Heart right ventricle (tissue), 16 donors: ENCODE measurements at places on chromosomes 5 and 9. TPM values are rescaled to one million over a fixed set of nuclear protein-coding genes. Genes with fewer than 3 reads are reported as not detected.
A peak's percentile ranks its signal among the peaks of the same experiment; 100 is the strongest.

HTR4 gene
- total RNA-seq, result 0.40 TPM

DNA sequence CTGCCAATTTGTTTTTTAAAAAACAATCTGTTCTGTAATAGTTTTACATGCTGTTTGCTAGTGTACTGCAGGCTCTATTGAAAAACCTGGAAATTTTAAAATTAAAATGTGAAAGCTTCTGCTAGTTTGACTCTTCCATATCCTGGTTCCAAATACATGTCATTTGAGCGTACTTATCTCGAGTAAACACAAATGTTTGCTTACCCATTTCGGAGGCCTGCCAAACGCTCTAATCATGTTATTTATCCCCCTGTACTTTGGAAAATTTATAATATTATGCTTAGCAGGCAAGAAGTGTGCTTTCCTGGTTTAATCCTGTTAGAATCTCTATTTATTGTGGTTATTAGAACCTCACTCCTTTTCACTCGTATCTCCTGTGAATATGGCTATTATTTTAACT, 476.8 kb upstream of the CYLC2 start:
- no peak for DNase-seq

SEMA4D gene
- total RNA-seq, result 19.6 TPM

- DNase-seq, result no peak
These were observed 61.4 kb downstream of the SMIM23 start for GRCh38 chr5:171847026-171847425.

DNA sequence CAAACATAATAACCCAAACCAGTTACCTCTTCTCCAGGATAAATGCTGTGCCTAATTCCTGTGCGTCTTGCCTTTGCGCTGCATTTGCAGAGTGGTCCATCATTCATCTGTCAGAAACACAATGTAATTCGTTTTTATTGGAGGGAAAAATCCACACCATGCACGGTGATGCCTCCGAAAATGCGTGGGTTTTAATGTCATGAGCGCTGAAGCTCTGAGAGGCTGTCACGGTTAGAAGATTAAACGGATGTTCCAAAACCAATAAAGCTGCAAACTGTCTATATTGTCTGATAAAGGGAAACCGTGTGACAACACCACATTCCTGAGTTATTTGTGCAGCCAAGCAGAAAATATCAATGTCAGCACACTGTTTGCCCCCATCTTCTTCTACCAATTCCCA, 27.4 kb downstream of the DROSHA start:
- DNase-seq, result no peak

DNA sequence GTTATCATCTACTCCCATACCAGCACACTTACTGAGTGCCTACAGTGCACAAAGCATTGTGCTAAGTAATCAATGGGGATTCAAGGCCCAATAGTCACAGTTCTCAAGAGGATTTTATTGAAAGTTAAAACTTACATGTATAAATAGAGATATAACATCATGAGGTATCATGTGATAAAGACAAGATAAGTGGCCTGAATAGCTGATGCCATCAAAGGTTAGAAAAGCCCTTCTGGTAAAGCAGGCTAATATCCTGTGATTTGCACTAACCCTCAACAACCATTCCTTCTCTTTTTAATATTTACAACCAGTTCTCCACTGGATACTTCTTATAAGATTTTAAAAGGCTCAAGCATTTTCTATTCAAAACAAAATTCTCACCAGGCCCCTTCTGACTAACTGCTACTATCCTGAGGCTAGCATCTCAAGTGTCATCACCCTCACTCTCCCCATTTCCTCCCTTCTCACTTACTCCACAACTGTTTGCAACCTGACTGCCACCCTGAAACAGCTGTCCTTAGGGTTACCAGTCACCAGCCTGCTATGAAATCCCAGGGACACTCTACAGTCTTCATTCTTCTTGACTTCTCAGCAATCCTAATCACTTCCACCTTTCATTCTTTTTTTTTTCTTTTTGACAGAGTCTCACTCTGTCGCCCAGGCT, 377.9 kb downstream of the ENC1 start:
- no peak for DNase-seq

DNA sequence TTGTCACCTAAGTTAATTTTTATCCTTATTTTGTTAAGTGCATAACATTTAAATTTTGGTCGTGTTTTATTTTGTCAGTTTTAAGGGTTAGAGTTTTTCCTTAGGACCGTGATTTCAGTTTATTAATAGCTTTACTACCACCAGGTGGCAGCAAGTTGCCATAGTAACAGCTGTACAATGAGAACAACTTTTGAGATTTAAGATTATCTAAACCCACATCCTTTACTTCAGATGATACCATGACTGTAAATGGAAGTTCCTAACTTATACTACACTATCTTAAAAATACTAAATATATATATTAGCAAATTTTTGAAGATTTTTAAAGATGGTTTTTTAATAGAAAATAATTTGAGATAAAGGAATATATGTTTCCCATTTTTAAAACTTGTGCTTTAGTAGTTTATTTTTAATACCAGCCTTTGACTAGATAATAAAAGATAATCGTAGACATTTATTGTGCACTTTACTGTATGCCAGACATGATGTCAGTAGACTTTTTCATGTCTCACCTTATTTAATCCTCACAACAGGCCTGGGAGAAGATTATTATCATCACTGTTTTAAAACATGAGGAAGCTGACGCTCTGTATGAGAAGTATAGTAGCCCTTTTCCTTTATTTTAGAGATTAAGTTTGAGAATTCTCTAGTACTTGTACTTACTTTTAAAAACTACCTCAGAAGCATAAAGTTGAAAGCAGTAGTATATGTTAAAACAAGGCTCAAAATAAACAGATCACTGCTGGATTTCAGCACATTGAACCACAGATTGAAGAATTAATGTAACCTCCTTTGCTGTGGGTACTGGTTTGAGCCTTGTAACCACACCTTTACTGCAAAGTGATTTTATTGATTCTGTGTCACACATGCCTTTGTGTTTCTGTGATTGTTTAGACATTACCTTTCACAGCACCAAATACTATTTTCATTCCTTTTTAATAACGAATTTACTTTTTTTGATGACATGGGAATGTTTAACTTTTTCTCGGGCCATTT, 27.5 kb downstream of the SREK1 start:
- no peak for DNase-seq

TAS2R1 gene
- not detected for total RNA-seq

GRCh38 chr9:113274474-113275156, 757 bp downstream of the CDC26 start:
- no peak for DNase-seq

DNA sequence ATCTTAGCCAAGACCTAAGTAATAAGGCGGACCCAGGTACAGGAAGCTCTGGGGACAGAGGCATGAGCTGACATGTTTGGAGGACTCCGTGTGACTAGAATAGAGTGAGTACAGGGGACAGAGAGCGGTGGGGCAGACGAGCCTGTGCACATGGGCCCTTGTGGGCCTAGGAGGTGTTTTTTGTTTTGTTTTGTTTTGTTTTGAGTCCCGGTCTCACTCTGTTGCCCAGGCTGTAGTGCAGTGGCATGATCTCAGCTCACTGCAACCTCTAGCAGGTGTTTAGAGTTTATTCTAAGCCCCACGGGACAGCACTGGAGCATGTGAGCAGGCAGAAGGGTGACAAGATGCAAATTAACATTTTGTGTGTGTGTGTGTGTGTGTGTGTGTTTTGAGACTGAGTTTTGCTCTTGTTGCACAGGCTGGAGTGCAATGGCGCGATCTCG, 3.1 kb upstream of the EEIG1 start:
- DNase-seq, result peak; percentile 4

- DNase-seq, result no peak
These were observed 26.9 kb downstream of the SMC2 start for GRCh38 chr9:104121022-104121421.

IFNK gene
- not detected for total RNA-seq

DNA sequence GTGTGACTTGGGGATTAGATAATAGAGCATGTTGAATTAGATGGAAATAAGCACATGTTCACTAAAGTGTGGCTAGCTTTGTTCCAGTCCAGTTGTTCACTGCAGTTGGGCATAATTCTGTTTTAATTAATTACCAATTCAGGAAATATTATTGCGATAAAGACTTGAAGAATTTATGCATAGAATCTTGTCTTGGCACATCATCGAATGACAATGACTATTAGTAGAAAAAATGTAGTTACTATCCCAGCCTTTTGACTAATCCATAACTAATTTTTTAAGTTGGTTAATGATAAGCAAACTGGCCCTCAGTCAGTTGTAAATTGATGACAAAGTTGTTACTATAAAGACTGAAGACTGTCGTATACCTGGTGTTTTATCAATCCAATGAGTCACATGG, 10.5 kb downstream of the LNPEP start:
- DNase-seq, result no peak

- DNase-seq, result no peak
These were observed 2.8 kb upstream of the HEMGN start for GRCh38 chr9:97940741-97941140.

DNA sequence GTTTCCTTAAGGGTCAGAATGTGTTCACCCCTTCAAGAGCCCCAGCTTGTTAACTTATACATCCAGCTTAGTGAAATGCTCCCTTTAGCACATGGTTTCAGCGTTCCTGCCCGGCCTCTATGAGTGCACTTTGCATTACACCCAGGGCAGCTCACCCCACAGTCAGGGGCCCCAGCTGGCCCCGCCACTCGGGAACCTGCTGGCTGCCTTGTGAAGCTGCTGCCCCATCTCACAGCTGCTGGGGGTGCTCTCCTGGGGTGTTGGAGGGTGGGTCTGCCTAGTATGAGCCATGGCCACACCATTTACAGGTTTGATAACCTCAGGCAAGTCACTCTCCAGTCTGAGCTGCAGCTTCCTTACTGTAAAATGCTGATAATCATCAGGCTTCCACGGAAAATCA, 32.2 kb downstream of the HRH2 start:
- no peak for DNase-seq

DNA sequence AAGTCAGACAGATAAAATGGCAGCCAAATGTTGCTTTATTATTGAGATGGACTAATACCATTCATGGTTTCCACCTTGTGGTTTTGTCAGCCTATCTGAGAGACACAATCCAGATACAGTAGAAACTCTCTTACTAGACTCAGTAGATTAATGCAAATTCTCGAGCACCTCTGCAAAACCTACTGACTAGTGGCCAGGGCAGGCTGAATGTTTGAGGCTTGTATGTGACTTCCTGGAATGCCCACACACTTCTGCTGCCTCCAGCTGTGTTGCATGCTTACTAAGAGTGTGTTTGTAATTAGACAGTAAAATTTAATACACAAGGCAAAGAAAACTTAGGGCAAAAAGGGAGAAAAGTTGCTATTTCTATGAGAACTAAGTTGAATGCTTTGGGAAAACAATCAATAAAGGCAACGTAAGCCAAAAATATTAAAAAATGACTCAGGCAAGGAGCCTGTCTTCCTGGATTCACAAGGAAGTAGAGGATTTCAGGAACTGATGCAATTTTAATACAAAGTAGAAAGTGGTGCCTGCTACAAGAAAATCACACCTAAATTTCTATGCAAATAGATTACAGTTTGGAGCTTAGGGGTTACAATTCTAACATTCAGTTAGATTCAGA, 30.2 kb upstream of the CCNG1 start:
- no peak for DNase-seq

ZBTB43 gene
- 43.4 TPM for total RNA-seq

- DNase-seq, result no peak
These were observed 23.7 kb upstream of the NR3C1 start for GRCh38 chr5:143427122-143427735.

TLX3 gene
- not detected for total RNA-seq

MARVELD2 gene
- 1.3 TPM for total RNA-seq

DNA sequence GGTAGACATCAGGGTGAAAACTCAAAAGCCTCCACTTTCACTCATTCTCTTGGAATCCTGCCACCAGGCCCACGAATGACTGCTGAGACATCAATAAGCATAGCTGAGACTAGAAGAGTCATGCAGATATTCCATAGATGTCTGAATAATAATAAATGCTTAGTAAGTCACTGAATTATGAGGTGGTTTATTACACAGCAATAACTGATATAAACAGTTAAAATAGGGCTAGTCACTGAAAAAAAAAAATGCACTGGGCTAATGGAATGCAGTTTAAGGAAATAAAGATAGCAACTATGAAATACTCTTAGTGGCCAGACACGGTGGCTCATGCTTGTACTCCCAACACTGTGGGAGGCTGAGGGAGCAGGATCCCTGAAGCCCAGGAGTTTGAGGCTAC, 262.8 kb upstream of the CDH6 start:
- no peak for DNase-seq

- no peak for DNase-seq
These were observed 9.4 kb downstream of the PHAX start for GRCh38 chr5:126610160-126610559.

DNA sequence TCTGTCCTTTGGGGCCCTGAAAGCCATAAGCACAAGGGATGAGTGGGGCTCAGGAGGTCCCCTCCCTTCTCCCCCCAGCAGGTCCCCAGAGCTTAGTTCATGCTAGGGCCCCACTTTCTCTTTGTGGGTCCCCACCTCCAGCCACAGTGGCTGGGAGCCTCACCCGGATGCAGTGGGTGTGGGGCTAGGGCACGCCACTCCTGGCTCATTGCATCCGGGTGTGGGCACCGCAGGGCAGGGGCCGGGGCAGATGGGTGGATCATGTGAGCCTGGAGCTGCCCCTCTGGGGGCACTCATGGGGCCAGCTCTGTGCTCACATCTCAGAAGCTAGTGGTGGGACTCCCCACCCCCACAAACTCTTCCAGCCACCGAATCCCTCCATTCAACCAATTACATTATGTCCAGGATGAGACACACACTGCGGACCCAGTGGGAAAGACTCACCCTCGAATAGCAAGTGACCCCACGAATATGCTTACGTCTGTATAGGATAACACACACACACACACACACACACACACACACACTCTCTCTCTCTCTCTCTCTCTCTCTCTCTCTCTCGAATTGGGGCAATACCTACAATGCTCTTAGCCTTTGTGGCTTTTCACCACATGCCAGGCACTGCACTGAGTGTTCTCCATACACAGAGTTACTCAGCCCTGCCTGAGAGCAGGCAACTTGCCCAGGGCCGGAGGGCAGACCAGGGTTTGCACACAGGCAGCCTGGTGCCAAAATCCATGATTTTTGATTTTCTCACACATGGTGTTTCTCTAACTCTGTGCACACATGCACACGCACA, 16.8 kb upstream of the PHYKPL start:
- no peak for DNase-seq

GPR150 gene
- not detected for total RNA-seq

MYMK gene
- not detected for total RNA-seq

GRCh38 chr9:92404042-92404836, at the start of gene OGN:
TSS of gene OGN (minus strand) at chr9:92404578. CDS start at chr9:92403407, 1,171 bp downstream.
- no peak for DNase-seq

DNA sequence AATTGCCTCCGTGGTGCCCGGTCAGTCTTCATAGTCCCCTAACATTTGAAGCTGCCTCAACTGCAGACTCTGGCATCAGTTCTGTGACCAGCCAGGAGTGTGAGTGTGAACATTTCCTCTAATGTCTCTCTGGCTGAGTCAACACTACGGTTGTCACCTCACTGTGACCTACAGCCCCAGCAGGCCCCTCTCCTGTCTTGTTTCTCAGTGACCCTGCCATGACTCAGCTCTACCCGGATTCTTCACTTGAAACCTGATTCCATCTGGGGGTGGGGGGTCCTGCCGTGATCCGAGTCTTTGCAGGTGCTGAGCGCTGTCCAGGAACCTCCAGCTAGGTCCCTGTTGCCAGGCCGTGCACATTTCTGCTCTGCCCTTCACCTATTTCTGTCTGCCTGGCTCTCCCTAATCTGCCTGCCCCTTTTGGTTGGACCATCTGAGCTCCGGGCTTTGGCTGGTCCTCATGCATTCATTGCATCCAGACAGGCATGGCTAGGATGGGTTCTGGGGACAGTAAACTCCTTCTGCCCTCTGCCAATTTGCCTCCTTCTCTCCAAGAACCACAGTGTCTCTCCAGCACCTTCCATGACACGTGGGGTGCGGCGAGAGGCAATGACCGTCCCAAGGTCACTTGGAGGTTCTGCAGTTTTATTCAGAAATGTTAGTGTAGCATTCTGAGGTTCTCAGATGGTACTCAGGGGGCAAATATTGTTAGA, 24.2 kb downstream of the STC2 start:
- no peak for DNase-seq
